ENCODE measurements at places on chromosomes 16 and 17. TPM values are rescaled to one million over a fixed set of nuclear protein-coding genes. Genes with fewer than 3 reads are reported as not detected.
A peak's percentile ranks its signal among the peaks of the same experiment; 100 is the strongest.

DNA sequence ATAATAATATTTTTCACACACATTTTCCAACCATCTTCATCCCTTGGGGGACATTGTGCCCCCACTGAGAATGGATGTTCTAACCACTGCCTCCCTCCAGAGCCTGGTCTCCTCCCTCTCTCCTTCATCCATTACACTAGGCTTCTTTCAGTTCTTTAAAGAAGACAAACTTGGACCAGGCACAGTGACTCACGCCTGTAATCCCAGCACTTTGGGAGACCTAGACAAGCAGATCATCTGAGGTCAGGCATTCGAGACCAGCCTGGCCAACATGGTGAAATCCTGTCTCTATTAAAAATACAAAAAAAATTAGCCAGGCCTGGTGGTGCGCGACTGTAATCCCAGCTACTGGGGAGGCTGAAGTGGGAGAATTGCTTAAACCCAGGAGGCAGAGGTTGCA, 6.5 kb downstream of the ALOX15 start:
- peaks cover 4% of the 10 kb centered on the region for H3K4me1 ChIP-seq
- no peak for DNase-seq
- no peak overlapping the region for H3K4me3 ChIP-seq

DNA sequence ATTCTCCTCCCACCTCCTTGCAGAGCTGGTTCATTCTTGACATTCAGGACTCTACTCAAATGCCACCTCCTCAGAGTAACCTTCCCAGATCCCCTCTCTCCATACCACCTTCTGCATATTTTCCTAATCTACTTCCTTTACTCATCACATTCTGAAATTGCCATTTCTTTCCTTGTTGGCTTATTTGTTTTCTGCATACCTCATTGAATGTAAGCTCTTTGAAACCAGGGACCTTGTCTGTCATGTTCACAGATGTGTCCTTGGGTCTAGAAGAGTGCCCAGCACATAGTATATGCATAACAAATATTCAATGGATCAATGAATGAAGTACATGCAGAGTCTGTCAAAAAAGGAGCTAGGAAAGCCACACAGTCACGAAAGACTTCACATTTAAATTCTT, 7.8 kb upstream of the LONP2 start:
- H3K27me3 ChIP-seq = no peaks in the 10 kb centered on the region
- no peak overlapping the region for H3K4me3 ChIP-seq

DNA sequence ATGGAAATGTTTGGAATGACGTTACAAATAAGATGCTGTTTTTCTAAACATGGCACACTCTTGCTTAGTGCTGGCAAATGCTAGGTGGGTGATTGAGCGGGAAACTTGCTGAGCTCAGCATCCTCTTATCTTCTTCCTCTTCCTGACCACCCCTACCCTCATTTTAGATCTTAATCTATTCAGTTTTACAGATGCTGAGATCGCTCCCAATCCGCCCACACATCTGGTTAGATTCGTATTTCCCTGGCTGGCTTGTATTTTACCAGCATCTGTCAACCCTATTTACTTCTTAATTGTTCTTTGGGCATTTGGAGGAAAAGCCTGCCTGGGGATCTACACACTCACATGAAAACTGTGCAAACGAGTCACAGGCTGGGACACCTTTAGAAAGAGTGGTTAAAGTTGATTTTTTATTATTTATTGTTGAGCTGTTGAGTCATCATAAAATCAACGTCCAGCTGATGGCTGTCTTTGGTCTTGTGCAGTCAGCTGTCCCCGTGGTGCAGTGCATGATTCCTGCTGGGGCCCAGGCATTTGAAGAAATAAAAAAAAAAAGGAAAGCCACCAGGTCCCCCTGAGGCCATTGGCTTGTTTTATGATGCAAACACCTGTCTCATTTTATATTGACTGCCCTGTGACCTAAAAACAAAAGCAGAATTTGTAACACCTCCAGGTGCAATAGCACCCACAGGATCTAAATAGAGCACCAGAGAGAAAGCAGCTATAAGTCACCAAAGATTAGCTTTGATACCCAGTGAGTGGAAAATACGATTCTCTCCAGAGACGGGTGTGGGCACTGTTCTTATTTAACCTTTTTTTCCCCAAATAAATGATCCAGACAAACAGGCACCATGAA, 258.6 kb downstream of the HS3ST3B1 start:
- H3K4me3 ChIP-seq = no peak overlapping the region
- H3K27me3 ChIP-seq = no peaks in the 10 kb centered on the region
- no peaks in the 10 kb centered on the region for H3K4me1 ChIP-seq
- DNase-seq = no peak

- H3K4me1 ChIP-seq = no peaks in the 10 kb centered on the region
- no peak overlapping the region for H3K27ac ChIP-seq
- no peaks in the 10 kb centered on the region for H3K27me3 ChIP-seq
- no peak overlapping the region for H3K4me3 ChIP-seq
Observed at GRCh38 chr16:85731179-85731578, 19.7 kb downstream of the C16orf74 start.

DNA sequence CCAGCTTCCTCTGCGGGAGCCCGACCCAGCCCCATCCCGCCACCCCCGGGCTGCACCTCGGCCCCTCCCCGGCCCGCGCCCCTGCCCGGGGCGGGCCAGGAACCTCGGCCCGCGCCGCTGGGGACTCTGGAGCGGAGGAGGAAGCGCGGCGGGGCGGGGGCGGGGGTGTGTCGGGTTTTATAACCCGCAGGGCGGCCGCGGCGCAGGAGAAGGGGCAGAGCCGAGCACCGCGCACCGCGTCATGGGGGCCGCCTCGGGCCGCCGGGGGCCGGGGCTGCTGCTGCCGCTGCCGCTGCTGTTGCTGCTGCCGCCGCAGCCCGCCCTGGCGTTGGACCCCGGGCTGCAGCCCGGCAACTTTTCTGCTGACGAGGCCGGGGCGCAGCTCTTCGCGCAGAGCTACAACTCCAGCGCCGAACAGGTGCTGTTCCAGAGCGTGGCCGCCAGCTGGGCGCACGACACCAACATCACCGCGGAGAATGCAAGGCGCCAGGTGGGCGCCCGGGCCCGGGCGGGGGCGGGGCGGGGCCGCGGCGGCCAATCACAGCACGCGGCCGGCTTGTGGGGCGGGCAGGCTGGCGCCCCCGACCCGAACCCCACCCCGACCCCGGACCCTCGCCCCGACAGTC, at the start of gene ACE:
TSS of gene ACE (plus strand) at position 208 of the 626 bp plus-strand sequence. CDS start at position 242, 34 bp downstream.
- DNase-seq = no peak
- peaks cover 10% of the 10 kb centered on the region for H3K4me1 ChIP-seq
- peak within 1 kb of the TSS; percentile 11 for H3K27ac ChIP-seq
- H3K4me3 ChIP-seq = peak within 1 kb of the TSS; percentile 72
- no peaks in the 10 kb centered on the region for H3K27me3 ChIP-seq

GRCh38 chr17:57442914-57443571, 186.7 kb downstream of the MSI2 start:
- peak; percentile 28 for DNase-seq
- peak overlapping the region; percentile 1 for H3K4me3 ChIP-seq
- no peaks in the 10 kb centered on the region for H3K36me3 ChIP-seq
- H3K27ac ChIP-seq = peak overlapping the region; percentile 40
- H3K4me1 ChIP-seq = peaks cover 49% of the 10 kb centered on the region

The CHST5 gene
- total RNA-seq = not detected

The TBC1D3H gene
- total RNA-seq = not detected
